ENCODE measurements at places on chromosomes 13 and 19.

DNA sequence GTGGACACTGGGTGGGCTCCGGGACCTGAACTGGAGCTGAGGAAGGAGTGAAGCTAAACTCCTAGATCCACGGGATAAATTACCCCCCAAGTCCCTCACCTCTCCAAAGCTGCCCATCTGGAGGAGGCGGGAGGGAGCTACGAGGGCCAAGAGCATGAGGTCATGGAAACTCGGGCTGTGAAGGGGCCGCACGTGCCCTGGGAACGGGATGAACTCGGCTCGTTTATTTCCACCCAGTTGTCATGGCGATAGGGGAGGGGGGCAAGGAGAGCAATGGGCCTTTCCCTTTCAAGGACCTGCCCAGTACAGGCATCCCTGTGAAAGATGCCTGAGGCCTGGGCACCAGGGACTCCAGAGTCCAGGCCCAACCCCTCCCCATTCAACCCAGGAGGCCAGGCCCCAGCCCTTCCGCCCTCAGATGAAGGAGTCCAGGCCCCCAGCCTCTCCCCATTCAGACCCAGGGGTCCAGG lies 3.8 kb downstream of the PPP1R12C start:
- H3K4me1 ChIP-seq, result no peaks in the 10 kb centered on the region
- peak; percentile 59 for DNase-seq
- no peaks in the 10 kb centered on the region for H3K36me3 ChIP-seq

- no peaks in the 10 kb centered on the region for H3K36me3 ChIP-seq
- H3K27ac ChIP-seq, result no peak overlapping the region
- no peak for DNase-seq
- no peaks in the 10 kb centered on the region for H3K27me3 ChIP-seq
- H3K4me3 ChIP-seq, result no peak overlapping the region
- no peaks in the 10 kb centered on the region for H3K4me1 ChIP-seq
These were observed 24.7 kb upstream of the RB1 start for GRCh38 chr13:48278806-48279205.

GRCh38 chr13:46756977-46757376 lies 40.0 kb downstream of the ESD start:
- H3K4me1 ChIP-seq, result no peaks in the 10 kb centered on the region
- no peaks in the 10 kb centered on the region for H3K36me3 ChIP-seq
- H3K4me3 ChIP-seq, result no peak overlapping the region
- no peak overlapping the region for H3K27ac ChIP-seq
- no peaks in the 10 kb centered on the region for H3K27me3 ChIP-seq
- no peak for DNase-seq

DNA sequence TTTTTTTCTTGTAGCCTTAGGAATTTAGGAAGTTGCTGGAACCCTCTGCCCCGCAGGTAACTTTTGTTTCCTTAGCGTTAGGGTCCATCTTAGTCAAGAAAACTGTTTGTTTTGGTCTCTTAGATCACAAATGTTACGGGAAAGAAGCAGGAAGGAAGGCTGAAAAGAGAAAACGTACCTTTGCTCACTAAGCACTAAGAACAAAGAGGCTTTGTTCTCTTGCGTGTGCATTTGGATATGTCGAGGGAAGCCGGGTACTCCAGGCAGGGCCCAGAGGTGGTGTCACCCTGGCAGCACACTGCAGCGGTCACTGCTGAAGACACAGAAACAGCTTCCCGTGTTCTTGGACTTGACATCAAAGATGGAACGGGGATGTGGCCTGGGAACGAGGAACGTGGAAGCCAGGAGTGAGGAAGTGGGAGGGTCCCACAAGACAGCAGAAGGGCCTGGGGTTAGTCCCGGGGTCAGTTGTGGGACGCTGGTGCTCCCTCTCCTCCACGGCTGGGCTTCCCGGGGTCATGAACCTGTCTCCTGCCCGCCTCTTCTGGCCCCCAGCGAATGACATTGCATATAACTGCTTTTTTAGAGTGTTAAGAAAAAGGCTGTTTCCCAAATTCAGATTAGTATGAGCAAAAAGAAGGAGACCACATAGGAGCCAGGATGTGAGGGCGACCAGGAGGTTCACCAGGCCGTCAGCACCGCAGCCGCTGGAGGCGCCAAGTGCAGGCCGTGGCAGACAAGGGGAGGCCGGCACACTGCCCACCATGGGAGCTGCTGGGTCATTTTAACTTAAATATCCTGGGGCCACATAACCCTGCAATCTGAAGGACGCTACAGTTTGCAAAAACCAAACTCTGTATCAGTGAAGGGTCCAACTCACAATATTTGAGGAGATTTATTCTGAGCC lies 31.6 kb downstream of the ATP11A start:
- no peaks in the 10 kb centered on the region for H3K27me3 ChIP-seq
- peaks cover 3% of the 10 kb centered on the region for H3K4me1 ChIP-seq
- H3K27ac ChIP-seq, result no peak overlapping the region
- DNase-seq, result no peak
- no peaks in the 10 kb centered on the region for H3K36me3 ChIP-seq

DNA sequence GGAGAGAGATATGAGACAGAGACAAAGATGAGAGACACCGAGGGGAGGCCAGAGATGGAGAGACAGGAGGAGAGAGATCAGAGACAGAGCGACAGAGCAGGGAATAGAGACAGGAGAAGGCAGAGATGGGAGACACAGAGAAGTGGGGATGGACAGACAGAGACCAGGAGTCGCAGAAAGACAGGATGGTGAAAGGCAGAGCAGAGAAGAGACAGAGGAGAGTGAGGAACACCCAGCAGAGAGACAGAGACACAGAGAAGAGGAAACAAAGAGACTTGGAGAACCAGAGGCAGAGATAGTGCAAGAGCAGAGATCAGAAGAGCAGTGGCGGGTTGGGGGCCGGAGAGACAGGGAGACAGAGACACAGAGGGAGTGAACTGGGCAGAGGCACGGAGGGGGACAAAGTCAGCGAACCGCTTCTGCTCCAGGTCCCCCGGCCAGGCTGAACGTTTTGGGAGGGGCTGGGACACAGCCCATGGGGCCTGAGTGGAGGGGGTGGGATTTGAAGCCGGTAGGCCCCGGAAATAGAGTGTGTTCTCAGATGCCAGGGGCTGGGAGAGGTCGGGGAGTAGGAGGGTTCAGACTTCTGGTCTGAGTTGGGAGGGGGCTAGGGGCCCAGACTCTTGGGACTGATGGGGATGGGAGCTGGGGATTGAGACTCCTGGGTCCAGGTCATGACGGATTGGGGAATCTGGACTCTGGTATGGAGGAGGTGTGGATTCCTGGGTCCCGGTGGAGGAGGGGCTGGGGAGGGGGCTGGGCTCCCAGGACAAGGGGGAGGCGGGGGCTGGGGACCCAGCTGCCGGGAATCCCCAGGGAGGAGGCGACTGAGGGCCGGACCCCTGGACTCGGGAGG lies 654 bp downstream of the ZNF579 start:
- peak overlapping the region; percentile 74 for H3K4me3 ChIP-seq
- H3K4me1 ChIP-seq, result no peaks in the 10 kb centered on the region
- peak; percentile 60 for DNase-seq
- peak overlapping the region; percentile 81 for H3K27ac ChIP-seq
- H3K36me3 ChIP-seq, result peaks cover 7% of the 10 kb centered on the region

Data from H1 (cell line).